NCI-H1092 treated with DMSO at 0.1 percent for 48 hours (cell line): ENCODE measurements at places on chromosomes 5 and 9.

- DNase-seq: no peak
These were observed 112.4 kb downstream of the INVS start for GRCh38 chr9:100211476-100211875.

GRCh38 chr5:58459146-58460001, 512 bp downstream of the PLK2 start:
- peak; percentile 4 for DNase-seq

DNA sequence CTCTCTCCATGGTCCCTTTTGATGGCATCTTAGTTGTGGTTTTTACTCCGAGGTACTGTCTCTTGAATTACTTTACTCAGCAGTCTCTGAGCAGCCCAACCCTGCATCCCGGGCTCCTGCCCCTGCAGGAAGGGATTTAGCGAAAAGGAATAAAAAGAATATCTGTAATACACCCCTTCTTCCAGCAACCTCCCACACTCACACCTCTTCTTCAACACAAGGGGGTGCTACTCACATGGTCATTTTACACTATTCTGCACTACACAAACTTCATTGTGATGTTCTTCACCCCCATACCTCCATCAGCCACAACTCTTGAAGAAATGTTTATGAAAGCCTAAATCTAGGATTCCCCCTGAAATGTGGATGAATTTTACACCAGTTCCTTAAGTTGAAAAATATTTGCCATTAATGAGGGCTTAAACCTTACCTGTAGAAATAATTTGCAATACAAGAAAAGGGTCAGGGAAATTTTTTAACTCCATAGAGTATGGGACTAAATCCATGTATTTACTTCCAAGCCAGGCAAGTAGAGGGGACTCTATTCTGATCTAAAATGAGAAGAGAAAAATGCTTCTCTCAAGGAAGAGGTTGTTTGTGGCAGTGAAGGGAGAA, 26.0 kb downstream of the TPD52L3 start:
- DNase-seq: peak; percentile 79

GRCh38 chr5:1983401-1983800, 100.7 kb upstream of the IRX4 start:
- DNase-seq: no peak

- DNase-seq: no peak
These were observed 7.5 kb upstream of the ZNF367 start for GRCh38 chr9:96425500-96426169.

GRCh38 chr5:170745481-170746071, 37.9 kb upstream of the GABRP start:
- no peak for DNase-seq

DNA sequence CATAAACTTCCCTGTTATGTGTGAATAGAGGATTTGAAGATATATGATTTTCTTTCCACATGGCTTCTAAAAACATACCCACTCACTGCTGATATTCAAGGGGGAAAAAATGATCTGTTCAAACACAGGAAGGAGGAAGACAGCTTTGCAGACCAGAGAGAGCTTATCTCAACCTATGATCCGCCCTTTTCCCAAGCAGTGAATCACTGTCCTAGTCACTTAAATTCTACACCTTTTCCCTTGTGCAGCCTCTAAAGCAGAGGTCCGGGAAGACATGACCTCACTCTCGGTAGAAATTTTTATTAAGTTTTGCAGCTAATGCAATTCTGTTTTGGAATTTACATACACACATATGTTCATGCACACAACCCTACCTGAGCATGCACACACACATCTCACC, 197.2 kb downstream of the DIRAS2 start:
- DNase-seq: no peak

DNA sequence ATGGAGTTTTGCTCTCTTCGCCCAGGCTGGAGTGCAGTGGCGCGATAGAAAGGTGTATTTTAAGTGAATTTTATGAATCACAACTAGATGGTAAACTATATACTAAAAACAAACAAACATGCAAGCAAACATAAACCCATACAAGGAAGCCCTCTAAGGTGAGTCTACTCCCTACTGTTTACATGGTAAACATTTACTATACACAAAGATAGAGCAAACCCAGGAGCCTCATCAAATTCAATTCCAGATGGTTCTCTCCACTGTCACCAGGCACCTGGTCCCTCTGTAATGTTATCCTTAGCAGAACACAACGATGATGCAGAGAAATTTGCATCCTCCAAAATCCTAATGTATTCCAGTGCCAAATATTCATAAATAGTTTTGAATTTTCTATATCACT, 17.9 kb downstream of the ANKH start:
- no peak for DNase-seq

- no peak for DNase-seq
These were observed 5.9 kb downstream of the APC start for GRCh38 chr5:112743631-112744030.

DNA sequence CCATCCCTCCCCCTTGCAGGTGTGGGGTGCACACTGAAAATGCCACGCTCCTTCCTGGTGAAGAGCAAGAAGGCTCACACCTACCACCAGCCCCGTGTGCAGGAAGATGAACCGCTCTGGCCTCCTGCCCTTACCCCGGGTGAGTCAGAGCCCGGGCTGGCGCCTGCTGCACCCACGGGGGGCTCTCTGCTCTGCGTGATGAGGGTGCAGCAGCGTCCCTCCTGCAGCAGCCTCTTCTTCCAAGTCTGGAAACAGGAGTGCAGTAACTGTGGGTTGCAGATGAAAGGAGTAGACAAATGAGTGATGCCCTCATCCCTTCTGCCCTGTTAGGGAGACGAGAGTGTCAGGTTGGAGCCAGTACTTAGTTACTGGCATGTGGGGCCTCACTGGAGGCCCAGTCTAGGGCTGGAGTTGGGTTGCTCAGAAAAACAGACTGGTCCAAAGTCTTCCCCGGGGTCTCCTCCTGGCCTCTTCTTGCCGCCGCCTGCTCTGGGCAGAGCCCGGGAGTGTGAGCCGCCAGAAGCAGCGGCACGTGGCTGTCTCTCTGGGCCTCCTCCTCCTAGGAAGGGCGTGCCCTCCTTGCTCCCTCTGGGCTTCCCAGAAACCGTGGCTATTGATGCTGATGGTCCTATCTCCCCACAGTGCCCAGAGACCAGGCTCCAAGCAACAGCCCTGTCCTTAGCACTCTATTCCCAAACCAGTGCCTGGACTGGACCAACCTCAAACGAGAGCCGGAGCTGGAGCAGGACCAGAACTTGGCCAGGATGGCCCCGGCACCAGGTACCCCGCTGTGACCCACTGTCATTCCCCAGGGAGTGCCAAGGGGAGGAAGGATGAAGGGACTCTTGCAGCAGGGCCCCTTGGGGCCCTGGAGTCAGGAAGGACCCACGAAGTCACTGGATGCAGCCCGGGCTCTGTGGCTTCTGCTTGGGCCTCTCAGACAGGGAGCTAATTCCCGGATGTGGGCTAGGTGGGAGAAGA, 8.4 kb downstream of the GFI1B start:
- no peak for DNase-seq

DNA sequence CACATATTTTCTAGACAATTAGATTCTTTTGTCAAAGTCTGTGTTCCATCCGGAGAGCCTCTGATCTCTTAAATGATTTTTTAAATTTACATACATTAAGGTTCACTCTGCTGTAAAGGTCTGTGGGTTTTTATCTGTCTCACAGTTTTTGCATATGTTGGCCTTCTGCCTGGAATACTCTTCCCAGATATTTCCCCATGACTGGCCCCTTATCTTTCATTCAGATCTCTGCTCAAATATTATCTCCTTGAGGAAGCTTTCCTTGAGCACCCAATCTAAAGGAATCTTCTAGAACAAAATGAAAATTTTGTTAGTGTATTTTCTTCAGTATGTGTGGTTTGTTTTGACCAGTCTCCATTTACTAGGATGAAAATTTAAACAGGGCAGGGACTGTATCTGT, 26.3 kb downstream of the FAF2 start:
- DNase-seq: no peak

- no peak for DNase-seq
These were observed 345.6 kb downstream of the KDM4C start for GRCh38 chr9:7103367-7103766.
